ENCODE measurements at places on chromosomes 3 and 15. TPM values are rescaled to one million over a fixed set of nuclear protein-coding genes. Genes with fewer than 3 reads are reported as not detected.

Gene LMCD1
- 23.9 TPM for polyA plus RNA-seq

Gene KCNMB3
- polyA plus RNA-seq: 4.3 TPM

Gene SAMD7
- not detected for polyA plus RNA-seq

Gene ZBTB38
- 12.0 TPM for polyA plus RNA-seq

Gene DET1
- 4.8 TPM for polyA plus RNA-seq

Gene PXYLP1
- polyA plus RNA-seq: 7.5 TPM

Gene DRD3
- polyA plus RNA-seq: not detected

Gene CRELD1
- polyA plus RNA-seq: 66.3 TPM

Gene RPL39L
- 1.8 TPM for polyA plus RNA-seq

Gene GHSR
- polyA plus RNA-seq: not detected

Gene ROPN1
- polyA plus RNA-seq: not detected

Measured in adrenal gland (tissue), 19 donors.